ENCODE measurements at places on chromosomes 5 and 9.
A peak's percentile ranks its signal among the peaks of the same experiment; 100 is the strongest.

- no peak for DNase-seq
Observed at GRCh38 chr5:143614831-143615230, 197.1 kb upstream of the HMHB1 start.

DNA sequence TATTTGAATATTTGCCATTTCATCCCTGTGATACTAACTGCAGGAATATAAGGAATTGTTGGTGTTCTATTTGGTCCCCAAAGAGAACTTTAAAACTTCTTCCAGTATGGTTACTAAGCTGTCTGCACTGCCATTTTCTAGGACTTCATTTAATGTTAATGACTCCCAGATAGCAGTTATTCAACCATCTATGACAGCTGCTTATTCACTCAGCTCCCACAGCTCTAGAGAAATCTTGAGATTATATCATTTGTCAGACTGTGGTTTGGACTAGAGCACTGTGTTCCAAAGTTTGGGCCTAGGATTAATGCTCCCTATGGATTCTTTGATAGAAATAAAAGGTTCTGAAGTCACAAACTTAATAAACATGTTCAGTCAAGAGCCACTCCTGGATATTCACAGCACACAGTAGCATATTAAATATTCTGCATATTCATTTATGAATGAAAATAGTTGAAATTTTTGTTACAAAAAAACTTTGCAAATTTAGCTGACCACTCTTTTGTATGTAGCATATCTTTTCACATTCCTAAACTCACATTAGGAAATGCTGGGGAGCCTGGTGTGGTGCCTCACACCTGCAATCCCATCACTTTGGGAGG lies 173.7 kb downstream of the NFIB start:
- no peak for DNase-seq

DNA sequence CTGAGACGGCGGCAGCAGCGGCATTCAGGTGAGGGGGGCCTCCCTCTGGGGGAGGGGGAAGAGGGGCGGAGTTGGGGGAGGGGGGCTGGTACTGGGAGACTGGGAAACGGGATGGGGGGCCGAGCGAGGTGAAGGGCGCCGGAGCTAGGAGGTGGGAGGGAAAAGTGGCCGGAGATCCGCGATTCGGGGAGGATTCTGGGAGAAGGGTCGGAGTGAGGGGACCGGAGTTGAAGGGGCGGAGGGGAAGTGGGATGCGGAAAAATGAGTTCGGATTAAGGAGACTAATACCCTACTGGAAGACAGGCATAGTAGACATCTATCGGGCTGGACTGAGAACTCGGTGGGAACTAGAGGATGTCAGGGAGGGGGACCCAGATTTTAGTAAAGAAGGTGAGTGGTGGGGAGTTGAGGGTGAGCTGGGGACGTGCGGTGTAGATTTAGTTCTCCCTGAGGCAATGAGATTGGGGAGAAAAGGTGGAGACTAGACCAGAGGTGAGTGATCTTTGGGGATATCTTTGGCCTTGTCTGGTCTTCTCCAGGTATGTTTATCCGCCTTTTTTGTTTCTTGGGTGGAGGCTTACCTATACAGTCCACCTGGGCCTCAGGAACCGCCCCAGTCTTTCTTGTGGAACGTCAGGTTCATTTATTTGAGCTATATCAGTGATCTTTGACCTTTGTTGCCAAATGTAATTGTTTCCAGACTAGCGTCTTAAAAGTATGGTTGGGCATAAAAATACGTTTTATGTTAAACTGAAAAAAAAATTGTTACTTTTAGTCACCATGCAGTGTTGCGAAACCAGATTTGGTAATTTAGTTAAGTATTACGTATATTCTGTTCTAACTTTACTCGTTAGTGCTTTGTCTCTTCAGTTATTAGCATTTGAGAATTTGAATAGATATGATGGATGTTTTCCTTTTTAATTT lies 632 bp downstream of the UBAP1 start:
- no peak for DNase-seq

GRCh38 chr5:118611332-118611945 lies 376.9 kb downstream of the DTWD2 start:
- no peak for DNase-seq

GRCh38 chr5:164431634-164432304 lies 926.4 kb downstream of the MAT2B start:
- no peak for DNase-seq

DNA sequence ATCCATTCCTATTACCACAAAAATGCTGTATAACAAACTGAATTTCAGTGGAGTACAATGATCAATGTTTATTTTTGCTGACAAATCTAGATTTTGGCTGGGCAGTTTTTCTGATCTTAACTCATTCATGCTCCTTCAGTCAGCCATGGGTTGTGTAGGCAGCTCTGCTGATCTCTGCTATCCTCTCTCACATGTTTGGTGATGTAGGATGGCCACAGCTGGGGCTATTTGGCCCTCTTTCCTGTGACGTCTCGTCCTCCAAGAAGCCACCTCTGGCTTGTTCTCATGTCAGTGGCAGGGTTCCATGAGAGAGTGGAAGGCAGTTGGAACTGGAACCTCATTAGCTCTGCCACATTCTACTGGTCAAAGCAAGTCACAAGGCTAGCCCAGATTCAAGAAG lies 8.9 kb downstream of the NLN start:
- no peak for DNase-seq

- DNase-seq = no peak
Observed at GRCh38 chr5:32428426-32428825, 16.1 kb downstream of the ZFR start.

GRCh38 chr5:6540111-6540827 lies 91.6 kb downstream of the UBE2QL1 start:
- no peak for DNase-seq

- DNase-seq = no peak
Observed at GRCh38 chr5:126965061-126965475, 65.3 kb downstream of the MARCHF3 start.

GRCh38 chr5:102536323-102536928 lies 37.6 kb upstream of the SLCO6A1 start:
- no peak for DNase-seq

DNA sequence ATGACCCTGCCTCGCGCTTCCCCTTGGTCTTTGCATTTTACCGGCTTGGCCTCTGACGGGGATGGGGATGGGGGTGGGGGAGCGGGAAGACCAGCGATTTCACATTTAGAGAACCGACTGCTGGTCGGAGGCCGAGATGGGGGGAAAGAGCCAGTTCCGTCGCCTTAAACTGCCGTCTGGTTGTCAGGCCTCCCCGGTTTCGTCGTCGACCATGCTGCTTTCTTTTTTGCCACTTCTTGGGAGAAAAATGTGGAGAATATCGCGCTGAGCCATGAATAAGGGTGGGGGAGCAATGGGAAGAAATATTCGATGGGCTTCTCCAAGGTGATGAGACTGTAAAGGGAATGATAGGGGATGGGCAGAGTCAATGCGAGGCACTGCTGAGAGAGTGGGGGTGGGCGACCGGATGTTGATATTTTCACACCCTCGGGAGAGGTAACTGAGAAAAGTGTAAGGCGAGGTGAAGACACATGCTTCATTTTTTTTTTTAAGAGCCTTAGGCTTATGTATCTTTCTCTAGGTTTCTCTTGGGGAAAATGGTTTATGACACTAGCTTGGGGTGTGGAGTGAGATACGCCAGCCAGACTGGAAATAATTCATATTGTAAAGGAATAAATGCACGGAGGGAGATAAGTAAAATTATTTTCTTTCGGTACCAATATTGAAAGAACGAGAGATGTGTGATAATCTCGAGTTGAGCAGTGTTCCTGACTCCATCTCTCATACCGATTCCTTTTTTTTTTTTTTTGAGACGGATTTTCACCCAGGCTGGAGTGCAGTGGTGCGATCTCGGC lies 1.1 kb downstream of the KIF2A start:
- DNase-seq = peak; percentile 34

- DNase-seq = no peak
Observed at GRCh38 chr5:34978681-34979080, 49.3 kb downstream of the DNAJC21 start.

DNA sequence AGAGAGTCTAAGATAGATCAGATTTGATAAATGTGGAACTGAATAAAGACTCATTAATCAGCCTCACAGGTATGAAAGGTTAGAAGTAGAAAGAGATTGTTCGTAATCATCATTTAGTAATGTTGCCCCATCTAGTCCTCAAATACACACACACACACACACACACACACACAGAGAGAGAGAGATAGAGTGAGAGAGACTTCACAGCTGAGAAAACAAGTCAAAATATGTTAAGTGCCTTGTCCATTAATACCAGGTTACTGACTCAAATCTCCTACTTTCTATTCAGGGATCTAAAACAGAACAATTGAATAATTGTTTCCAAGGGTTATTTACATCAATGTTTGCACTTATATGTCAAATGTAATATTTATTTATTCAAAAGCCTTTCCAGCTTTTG lies 284.6 kb downstream of the MRPS30 start:
- DNase-seq = no peak

DNA sequence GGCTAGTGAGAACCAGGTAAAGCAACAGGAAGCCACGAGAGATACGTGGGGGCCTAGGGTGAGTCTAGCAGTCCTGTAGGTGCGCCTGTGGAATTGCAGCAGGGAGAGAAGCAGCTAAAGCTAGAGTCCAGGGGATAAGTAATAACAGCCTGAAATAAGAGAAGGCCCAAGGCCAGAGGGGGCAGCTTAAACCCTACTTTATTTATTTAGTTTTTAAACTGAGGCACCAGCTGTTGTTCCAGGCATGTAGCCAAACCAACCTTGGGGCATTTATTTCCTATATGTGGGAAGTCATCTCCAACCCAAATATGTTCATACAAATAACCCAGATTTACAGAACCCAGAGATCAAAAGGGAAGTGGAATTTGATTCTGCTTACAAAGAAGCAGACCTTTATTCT lies 93.5 kb downstream of the GLDC start:
- no peak for DNase-seq

DNA sequence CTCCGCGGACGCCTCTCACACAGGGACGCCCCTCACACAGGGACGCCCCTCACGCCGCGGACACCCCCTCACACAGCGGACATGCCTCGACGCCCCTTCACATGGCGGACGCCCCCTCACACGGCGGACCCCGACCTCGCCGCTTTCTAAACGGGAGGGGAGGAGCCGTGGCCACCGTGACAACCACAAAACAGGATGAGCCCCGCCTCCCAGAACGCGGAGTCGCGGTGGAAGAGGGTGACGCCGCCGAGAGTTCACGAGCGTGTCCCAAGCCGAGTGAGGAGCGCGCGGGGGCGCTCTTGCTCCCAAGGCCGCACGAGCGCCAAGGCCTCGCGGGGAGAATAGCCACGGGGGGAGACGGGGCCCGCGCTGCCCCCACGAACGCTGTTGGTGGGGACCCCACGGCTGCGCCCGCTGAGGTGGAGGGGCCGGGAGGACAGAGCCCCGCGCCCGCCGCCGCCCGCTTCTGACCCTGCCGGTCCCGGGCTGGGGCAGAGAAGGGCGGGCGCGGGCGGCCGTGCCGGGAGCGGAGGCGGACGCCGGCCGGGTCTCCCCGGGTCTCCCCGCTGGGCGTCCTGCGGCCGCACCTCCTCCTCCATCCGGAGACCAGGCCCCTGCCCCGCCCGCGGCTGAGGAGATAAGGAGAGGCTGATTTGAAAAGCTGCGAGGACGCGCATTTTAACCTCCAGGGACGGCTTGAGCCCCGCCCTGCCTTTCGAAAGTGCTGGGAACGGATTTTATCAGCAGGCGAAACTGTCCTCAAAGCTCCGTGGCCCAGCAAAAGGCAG lies 3.9 kb upstream of the NKD2 start:
- peak; percentile 33 for DNase-seq

GRCh38 chr9:94908583-94909249 lies 182.2 kb downstream of the AOPEP start:
- DNase-seq = no peak

- no peak for DNase-seq
Observed at GRCh38 chr9:133188843-133189180, 20.2 kb downstream of the OBP2B start.

- no peak for DNase-seq
Observed at GRCh38 chr5:24849210-24849609, 204.4 kb upstream of the CDH10 start.

DNA sequence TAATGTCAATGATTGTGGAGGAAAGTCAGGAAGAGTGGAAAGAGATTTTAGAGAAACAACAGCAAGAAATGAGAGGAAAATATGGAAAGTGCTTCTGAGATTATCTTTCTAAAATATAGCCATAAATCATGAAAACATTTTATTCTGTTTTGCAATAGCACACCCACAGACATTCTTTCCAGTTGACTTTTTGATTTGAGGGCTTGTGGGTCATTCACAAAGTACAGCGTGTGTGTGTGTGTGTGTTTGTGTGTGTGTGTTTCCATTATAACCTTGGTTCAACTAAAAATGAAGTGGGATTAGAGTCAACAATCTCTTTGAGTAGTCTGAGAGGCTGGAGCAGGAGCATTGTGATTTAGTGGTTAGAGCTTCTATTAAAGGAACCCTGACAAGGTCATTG lies 116.6 kb upstream of the GAS1 start:
- no peak for DNase-seq

DNA sequence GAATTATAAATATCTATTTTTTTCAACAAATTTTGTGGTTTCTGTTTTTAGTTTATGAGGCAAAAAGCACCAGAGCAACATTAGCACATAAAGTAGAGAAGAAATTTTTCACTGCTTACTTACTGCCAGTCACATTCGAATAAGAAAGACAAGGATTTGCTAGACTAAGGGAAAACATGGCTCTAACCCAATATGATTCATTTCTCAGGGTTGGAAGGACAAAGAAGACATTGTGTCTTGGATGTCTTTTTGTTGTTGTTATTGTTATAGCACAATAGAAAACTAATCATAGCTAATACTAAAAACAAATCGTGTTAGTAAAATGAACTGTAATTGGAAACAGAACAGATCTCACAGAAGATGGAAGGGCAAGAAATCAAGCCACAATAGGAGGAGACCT lies 90.9 kb upstream of the SLCO6A1 start:
- DNase-seq = no peak

DNA sequence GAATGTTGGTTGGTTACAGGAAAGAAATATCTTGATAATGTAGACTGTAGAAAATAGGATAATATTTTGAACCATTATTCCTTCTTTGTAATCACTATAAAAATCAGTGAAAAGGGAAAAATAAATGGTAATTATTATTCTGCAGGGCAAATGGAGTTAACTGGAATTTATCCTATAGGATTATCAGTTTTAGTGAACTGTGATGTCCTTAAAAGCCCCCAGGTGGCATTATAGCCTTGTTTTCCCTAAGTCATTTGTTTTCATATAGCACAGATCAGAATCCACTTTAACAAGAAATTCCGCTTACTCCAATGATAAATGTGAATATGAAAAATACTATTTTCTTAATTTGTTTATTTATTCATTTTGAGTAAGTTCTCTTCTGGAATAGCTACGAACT lies 26.2 kb upstream of the WDR41 start:
- DNase-seq = no peak
